ENCODE measurements at places on chromosomes 5 and 9.

DNA sequence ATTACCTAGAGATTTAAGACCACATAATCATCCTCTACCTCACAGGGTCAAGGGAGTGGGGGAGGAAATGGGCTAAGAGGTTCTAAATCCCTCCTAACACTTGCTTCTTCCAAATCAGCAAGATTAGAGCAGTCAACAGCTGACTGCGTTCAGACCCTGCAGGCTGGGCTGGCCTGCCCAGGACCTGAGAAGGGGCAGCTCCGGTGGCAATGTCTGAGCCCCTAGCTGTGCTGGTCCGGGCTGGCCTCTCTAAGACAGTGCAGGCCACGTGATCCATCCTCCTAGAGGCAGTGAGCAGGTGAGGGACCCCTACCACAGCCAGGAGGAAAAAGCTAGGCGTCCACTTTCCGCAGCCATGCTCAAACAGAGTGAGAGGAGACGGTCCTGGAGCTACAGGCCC is at the start of gene KCNV2:
Gene KCNV2 (plus strand): TSS at position 126 of the 400 bp plus-strand sequence. CDS start 230 bp downstream, at position 356.
- no peak for DNase-seq

DNA sequence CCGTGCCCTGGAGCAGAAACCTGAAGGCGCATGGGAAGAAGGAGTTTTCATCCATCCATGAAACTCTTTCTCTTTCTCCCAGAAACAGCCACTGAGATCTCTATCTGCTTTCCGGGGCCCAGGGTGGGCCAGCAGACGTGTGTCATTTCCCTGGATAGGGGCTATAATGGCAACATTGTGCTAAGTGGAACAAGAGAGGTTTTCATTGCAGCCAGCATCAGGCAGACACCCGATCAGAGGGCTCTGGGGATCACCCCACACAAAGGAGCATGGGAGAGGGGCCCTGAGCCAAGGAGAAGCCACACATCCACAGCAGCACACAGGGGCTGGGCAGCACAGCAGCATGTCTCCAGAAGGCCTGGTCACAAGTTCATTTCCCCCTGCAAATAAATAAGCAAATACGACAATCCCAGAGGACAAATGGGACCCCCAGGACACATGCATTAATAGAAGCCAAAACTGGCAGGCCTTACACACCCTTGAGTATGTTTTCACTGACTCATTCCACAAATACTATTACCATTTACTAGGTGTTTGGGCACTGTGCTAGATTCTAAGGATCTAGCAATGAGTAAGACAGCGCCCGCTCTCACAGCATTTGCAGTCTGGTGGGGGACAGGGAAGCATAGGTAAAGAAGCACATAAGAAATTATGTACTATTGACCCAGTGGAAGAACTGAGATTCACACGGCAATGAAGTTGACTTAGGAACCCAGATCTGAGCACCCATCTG is 4.3 kb upstream of the AFAP1L1 start:
- DNase-seq: no peak

GRCh38 chr5:131367219-131367860 is 103.5 kb downstream of the CDC42SE2 start:
- DNase-seq: no peak

DNA sequence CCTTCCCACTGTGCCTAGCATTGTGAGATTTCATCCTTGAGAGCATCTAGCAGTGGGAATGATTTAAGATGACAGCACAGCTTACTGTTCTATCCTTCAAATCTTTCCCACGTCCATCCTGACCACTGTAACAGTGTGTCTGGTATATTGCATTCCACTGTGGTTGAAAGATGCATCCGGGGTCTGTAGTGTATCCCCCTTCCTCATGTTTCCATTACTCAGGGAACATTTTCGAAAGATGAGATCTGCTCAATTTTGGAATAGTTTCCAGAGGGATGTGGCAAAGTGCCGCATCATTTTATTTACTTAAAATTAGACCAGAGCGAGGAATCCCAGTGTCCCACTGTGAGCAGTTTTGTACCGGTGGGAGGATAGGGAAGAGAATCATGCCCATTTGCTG is 407.1 kb upstream of the PAPPA start:
- DNase-seq: no peak

- peak; percentile 68 for DNase-seq
These were observed 84.4 kb downstream of the CDH18 start for GRCh38 chr5:19903611-19904010.

DNA sequence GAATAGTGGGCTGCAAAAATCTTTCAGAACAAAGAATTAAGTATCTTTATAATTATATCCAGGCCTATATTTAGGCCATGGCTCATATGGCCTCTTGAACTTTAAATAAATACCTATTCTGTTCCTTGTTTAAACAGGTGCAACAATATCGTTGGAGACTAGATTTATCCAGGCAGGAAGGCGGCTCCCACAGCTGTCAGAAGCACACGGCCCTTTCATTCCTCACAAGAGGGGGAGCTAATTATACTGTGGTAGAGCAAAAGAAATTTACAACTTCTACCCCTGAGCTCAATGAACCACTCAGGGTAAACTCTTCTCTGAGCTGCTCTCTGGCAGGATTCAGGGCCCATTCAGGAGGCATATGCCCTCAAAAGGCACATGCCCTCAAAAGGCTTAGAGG is 31.3 kb downstream of the TMEM174 start:
- no peak for DNase-seq

GRCh38 chr9:8437876-8438275 is 638.3 kb upstream of the DMAC1 start:
- no peak for DNase-seq

DNA sequence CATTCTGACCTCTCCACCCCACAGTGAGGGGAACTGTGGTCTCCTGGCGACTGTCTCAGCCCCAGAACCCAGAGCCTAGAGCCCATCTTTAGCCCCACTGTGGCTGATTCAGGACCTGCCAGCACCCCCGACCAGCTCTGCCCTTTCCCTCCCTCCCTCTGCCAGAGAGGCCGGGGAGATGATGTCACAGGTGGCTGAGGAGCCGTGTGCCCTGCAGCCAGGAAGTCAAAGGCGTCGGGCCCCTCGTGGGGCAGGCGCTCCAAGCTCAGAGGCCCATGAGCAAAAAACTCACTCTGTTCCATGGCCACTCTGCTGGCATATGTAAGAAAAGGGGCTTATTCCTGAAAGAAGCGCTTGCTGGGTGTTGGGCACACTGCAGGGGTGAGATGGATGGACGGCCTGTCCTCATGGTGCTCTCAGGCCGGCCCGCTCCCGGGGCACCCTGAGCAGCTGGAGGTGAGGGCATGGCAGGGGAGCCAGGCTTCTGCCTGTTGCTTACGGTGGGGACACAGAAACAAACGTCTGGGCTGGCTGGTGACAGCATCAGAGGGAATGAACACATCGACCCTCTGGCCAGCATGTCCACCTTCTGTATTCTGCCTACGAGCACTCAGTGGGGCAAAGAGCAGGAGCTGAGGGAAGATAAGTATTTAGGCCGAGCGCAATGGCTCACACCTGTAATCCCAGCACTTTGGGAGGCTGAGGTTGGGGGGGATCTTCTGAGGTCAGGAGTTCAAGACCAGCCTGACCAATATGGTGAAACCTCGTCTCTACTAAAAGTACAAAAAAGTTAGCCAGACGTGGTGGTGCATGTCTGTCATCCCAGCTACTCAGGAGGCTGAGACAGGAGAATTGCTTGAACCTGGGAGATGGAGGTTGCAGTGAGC is 41.1 kb downstream of the LAMC3 start:
- DNase-seq: no peak

DNA sequence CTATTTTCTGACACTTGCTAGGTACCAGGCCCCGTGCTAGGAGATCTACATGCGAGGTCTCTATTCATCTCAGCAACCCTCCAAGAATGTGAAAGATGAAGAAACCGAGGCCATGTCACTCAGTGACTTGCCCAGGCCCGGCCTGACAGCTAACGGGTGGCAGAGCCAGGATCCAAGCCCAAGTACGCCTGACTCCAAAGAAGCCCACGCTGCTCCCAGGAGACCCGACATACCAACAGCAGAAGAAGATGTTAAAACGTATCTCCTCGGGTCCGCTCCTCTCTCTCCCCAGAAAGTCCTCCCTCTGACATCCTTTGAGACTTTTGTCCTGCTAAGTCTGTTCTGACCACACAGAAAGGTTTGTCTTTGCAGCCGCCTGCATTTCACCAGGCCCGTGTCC is 65.2 kb downstream of the CRB2 start:
- no peak for DNase-seq

- DNase-seq: no peak
These were observed 36.6 kb downstream of the UHRF2 start for GRCh38 chr9:6449645-6450044.

DNA sequence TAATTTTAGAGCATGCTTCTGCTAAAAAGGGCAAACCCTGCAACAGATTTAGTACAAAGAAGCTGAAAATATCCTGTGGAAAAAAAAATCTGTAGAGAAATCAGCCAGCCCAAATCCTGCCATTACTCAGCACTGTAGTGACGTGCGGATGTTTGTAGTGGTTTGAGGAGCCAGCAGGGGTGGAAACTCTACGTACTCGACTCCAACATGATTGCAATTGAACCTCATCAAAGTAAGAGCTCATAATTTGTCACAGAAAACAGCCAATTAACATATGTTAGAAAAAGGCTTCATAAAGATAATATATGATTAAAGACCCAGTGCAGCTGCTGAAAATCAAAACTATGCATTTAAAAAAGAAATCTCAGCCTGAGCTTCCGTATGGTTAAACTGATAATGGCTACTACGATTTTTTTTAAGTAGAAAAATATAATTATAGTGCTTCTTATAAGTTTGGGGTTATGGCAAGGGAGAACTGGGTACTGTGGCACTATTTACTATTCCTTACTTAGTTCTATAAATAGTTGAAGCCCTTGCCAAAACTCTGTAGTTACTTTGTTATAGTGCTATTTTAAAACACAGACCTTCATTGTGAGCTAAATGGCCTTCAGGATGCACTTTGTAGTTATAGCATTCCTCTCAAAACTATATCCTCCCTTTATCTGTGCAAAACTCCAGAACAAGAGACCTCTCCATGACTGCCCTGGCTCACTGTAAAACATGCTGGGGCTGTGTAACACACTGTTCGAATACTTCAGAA is 49.4 kb downstream of the MEF2C start:
- DNase-seq: no peak

DNA sequence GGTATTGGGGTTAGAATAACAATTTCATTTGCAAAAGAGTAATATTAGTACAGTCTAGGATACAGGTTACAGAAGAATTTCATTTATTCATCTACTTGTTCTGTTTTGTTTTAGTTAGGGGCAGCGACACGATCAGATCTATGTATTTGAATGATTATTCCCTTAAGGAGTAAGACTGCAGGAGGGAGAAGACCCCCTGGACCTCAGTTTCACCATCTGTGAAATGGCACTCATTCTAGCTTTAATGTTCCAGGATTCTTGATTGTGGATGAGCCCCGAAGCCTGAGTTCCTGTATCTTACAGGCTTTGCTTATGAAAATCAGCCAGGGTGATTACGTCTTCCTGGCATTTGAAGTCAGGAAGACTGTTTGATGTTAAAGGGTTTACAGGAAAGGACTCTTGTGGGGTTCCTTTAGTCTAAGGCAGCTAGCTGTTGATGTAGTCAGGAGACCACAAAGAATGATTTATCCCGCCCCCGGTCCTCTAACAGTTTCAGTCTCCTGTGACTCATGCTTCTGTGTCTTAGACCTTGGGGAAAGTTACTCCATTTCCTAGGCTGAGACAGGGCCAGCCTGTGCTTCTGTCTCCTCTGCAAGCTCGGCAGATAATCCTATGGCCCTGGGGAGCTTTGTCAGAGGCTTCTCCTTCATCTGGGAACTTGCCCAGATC is 11.5 kb downstream of the SMIM3 start:
- DNase-seq: peak; percentile 100

DNA sequence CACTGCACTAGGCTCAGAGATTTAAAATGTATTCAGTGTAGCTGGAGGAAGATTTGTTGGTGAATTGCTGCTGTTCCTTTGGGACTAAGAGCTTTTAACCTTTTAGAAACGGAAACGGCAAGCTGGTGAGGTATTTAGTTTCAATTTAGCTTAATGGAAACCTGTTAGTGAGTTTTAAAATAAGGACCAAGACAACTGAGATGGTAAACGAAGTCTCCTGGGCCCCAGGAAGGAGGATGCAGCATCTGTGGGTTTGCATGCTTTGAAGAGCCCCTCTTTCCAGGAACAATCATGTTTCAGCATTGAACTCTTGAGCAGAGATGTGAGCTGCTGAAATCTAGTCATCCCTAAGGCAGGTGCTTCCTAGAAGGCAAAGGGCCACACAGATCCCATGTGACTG is 16.5 kb downstream of the DNAI1 start:
- no peak for DNase-seq

DNA sequence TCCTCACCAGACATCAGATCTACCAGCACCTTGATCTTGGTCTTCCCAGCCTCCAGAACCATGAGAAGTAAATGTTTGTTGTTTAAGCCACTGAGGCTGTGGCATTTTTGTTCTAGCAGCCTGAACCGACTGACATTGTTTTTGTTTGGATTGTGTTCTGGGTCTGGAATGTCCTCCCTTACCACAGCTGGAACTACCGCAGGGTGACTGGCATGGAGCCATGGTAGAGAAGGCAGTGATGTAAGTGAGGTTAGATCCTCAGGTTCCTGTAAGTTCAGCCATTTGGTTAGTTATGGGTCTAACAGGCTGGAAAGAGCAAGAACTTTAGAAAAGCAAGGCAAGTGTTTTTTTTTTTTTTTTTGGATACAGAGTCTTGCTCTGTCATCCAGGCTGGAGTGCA is 209.3 kb downstream of the DAB2IP start:
- peak; percentile 63 for DNase-seq

DNA sequence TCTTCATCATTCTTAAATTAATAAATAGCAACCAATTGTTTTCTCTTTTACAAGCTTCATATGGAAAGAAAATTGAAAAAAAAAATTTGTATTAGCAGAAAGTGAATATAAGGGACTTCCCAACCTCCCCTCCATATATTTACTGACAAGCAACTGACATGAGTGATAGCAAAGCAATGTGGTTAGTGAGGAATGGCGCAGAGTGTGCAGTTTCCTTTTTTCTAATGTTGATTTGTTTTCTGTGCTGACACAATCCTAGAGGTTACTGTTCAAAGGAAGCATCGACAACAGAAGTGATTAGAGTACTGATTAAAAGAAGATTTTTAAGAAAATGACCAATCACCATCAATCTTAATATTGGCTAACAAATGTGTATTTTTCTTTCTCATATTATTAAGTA is 1.7 kb upstream of the PTGER4 start:
- peak; percentile 39 for DNase-seq

DNA sequence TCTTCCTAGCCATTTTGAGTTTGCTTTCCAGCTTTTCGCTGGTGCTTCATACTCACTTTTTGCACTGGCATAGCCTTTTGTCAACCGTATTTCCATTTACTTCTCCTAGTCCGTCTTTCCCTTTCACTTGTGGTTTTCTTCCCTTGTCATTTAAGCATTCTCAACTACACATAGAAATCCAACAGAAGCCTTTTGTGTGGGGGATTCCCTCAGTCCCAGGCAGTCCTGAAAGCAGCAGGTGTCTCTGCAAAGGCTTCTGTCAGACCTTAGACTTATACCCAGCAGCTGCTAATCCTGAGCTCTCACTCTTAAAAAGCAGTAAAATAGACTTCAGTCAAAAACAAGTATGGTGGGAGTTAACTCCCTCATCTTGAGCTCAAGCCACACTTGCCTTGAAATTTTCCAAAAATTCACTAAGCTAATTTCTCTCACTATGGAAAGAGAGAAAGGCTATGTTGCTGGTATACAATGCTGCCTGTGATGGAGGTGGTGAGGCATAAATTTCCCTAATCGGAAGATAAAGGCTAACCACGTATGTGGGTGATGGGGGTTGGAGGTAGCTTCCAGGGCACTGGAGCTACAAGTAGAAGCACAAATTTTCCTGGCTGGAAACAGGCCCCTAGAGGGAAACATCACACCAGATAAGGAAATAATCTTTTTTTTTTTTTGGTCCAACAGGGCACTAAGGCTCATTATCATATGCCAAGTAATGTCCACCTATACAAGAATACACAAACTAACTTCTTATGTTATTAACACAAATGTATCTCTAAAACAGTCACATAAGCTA is 34.8 kb upstream of the IFNK start:
- no peak for DNase-seq
